ENCODE measurements at places on chromosomes 2 and 18.

GRCh38 chr2:27552941-27553340 lies 29.9 kb upstream of the ZNF512 start:
- DNase-seq, result no peak

GRCh38 chr2:24221343-24222050 lies 46.6 kb downstream of the FAM228A start:
- no peak for DNase-seq

DNA sequence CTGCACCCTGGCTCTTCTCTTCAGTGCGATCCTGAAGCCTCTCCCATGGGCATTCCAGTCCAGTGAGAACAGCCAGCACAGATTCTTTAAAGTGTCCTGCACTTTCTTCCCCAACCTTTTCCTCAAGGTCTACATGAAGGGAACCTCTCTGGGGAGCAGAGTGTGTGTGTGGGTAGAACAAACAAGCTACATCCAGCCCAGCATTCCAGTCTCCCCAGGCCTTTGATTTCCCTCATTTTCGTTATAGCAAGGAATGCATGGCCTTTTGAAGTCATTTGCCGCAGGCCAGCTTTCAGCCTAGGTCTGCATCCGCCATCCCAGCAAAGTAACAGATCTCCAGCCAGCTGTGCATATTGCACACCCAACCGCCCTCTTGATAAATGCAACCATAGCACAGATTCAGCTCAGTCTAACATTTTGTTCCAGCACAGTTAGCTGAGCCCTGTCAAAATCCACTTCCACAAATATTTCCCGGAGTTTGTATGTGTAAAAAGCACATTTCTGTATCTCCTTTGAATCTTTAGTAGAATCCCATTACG lies 44.6 kb downstream of the CD8B2 start:
- no peak for DNase-seq

GRCh38 chr2:240522406-240522805 lies 35.4 kb downstream of the ANKMY1 start:
- DNase-seq, result no peak

- no peak for DNase-seq
These were observed 27.1 kb downstream of the COL5A2 start for GRCh38 chr2:189152483-189152882.

DNA sequence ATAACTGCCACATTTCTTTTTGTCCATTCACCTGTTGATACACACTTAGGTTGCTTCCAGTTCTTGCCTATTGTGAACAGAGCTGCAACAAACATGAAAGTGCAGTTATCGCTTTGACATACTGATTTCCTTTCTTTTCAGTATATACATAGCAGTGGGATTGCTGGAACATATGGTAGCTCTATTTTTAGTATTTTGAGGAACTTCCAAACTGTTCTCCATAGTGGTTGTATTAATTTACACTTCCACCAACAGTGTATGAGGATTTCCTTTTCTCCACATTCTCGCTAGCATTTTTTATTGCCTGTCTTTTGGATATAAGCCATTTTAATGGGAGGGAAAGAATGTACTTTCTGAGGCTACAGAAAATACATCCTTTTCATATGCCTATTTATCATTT lies 167.4 kb downstream of the GULP1 start:
- no peak for DNase-seq

DNA sequence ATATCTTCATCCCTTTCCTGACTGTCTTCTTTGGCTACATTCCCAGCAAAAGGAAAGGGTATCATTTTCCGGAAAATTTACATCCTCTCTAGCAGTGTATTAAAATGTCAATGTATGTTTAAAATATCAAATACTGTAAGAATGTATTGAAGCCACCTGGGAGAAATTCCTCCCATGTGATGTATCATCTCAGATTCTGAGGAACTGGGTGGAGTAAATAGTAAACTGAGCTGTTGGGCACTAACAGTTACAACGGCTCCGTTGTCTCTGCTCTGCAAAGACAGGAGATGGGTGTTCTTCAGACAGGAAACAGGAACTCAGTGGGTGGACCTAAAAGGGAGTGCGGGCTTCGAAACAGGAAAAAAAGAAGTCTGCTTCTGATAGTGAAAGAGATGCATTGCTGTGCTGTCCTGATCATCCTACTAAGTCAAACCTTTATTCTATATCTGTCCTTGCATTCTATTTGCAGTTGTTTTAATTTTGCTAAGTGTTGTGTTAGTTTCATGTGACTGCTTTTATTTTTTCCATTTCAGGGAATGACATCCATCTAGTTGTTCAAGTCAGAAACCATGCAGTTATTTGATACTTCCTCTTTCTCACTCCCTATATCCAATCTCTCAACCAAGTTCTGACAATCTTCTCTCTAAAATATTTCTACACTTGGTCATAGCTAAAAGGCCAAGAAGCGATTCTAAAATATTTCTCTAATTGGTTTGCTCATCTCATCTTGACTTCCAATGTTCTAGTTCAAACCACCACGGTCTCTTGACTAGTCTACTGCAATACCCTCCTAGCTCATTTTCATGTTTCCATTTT lies 19.4 kb downstream of the DOK1 start:
- DNase-seq, result no peak

GRCh38 chr2:158098178-158098577 lies 3.5 kb upstream of the UPP2 start:
- no peak for DNase-seq

- no peak for DNase-seq
These were observed 32.1 kb upstream of the LCLAT1 start for GRCh38 chr2:30414961-30415360.
